ENCODE measurements at places on chromosomes 16 and 17.

DNA sequence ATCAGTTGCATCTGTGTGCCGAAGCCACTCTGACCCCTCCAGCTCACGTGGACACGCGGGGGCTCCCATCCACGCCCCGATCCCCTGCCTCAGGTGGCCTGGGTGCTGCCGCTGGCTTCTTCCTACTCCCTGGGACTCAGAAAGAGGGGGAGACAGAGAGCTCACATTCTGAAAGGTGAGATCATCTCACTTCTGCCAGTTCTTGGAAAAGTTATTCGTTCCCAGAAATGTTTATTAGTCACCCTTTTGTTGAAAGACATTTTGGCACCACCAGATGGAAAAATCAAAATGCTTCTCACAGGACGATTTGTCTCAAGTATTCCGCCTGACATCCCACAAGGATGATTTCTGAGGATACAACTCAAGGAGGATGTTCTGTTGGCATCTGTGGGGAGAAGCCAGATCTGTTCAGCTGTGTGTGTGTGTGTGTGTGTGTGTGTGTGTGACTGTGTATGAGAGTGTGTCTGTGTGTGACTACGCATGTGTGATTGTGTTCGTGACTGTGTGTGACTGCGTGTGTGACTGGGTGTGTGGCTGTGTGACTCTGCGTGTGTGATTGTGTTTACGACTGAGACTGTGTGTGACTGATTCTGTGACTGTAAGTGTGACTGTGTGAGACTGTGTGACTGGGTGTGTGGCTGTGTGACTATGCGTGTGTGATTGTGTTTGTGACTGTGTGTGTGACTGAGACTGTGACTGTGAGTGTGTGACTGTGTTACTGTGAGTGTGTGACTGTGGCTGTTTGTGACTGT lies 207.3 kb downstream of the NTN1 start:
- peak; percentile 64 for DNase-seq

- no peak for DNase-seq
Measured at GRCh38 chr17:68777856-68778694, 176.9 kb upstream of the FAM20A start.

DNA sequence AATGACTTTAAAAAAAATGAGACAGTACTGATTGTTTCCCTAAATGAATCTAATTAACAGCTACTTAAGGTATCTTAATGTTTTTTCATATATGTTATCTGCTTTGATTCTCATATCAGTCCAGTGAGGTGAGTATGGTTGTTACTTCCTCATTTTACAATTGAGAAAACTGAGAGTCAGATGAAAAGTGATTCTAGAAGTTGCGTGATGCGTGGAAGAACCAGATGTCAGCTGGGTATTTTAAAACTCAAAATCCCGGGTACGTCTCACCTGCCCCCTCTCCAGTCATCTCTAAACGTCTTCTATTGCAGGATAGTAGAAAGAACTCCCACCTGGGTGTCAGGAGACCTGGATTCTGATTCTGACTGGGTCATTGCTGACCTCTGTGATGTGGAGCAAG lies 89.2 kb downstream of the MAP2K6 start:
- no peak for DNase-seq

GRCh38 chr16:29857133-29857760 lies 5.8 kb downstream of the CDIPT start:
- peak; percentile 54 for DNase-seq

GRCh38 chr16:66481943-66482390 lies 54.9 kb downstream of the BEAN1 start:
- DNase-seq: no peak
